Aorta (tissue), 5 donors: ENCODE measurements at places on chromosomes 5 and 9. TPM values are rescaled to one million over a fixed set of nuclear protein-coding genes. Genes with fewer than 3 reads are reported as not detected.
A peak's percentile ranks its signal among the peaks of the same experiment; 100 is the strongest.

The GABRA6 gene
- not detected for total RNA-seq

The HAVCR2 gene
- 21.6 TPM for total RNA-seq

GRCh38 chr5:133565993-133566392, 46.3 kb downstream of the FSTL4 start:
- DNase-seq, result peak; percentile 34

GRCh38 chr9:20835377-20836286, 151.6 kb downstream of the FOCAD start:
- no peak for DNase-seq

The CLK4 gene
- total RNA-seq, result 26.3 TPM

DNA sequence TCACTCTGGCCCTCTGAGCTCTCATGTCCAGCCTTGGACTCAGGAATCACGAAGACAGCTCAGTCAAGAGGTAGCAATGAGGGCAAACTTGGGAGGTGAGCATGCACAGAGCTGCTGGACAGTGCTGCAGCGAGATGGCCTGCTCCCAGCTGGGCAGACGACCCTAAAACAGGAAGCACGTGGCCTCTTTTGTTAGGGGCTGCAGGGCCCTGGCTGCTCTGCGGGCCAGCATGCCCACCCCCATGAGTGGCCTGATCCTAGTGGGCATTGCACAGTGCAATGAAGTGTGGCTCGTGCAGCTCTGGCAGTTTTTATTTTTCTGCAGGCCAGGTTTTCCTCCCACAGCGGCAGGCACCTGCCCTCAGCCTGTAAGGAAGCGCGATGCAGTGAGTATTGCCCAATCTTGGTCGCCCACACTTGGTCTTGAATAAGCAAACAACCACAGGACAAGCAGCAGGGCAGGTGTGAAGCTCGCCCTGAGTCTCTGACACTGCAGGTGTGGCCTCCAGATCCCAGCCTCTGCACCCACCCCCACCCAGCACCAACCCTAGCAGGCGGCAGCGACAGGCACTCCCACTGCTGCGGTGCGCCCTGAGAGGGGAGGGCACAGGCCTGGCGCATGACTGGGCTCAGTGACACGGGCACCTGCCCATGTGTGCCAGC, 60.8 kb downstream of the SEMA4D start:
- no peak for DNase-seq

GRCh38 chr5:132704875-132705274, 31.1 kb downstream of the IL4 start:
- DNase-seq, result no peak

DNA sequence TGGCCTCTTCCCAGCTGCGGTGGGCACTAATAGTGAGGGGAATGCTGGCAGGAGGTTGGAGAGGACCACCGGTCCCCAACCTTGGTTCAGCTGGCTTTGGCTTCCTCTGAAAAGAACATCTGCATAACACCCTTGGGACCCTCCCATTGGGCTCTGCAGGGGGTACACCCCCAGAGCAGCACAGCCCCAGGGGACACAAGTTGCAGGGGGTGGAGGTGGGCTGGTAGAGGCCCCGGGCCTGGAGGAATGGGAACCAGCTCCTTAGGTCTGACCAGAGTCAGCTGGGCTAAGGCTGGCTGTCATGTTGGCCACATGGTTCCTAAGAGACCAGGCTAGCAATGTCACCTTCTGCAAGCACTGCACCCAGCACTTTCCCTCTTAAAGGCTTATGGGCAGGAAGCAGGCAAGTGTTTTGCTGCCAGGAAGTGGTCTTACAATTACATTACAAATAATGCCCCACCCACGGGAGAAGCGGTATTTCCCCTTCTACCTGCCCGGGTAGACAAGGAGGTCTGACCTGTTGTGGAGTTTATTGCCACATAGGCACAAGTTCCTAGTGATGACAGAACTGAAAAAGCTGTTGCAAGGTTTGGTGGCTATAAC, 18.1 kb downstream of the GCNT4 start:
- no peak for DNase-seq

DNA sequence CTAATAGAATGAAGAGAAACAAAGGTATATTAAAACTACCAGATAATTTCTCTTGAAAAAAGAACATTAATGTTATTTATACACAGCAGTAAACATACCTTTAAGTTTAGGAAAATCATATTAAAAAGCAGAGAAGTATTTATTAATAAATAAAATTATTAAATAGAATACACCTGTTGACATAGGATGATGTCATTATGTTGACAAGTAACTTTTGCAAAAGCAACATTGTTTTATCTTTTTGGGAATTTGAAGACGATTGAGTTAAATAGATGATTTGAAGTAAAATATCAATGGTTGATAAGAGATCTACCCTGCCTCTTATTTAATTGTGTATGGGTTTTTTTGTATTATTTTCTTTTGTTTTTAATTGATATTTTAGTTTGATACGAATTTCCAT, 711.1 kb upstream of the NUDT12 start:
- DNase-seq, result no peak

GRCh38 chr5:1656271-1656975, 132.7 kb upstream of the LPCAT1 start:
- no peak for DNase-seq

- no peak for DNase-seq
Measured at GRCh38 chr5:170053896-170054295, 51.8 kb upstream of the FOXI1 start.

- no peak for DNase-seq
Measured at GRCh38 chr5:148839960-148840359, 13.5 kb downstream of the ADRB2 start.

The SEPTIN8 gene
- total RNA-seq, result 56.7 TPM

The ENTREP1 gene
- 2.8 TPM for total RNA-seq

DNA sequence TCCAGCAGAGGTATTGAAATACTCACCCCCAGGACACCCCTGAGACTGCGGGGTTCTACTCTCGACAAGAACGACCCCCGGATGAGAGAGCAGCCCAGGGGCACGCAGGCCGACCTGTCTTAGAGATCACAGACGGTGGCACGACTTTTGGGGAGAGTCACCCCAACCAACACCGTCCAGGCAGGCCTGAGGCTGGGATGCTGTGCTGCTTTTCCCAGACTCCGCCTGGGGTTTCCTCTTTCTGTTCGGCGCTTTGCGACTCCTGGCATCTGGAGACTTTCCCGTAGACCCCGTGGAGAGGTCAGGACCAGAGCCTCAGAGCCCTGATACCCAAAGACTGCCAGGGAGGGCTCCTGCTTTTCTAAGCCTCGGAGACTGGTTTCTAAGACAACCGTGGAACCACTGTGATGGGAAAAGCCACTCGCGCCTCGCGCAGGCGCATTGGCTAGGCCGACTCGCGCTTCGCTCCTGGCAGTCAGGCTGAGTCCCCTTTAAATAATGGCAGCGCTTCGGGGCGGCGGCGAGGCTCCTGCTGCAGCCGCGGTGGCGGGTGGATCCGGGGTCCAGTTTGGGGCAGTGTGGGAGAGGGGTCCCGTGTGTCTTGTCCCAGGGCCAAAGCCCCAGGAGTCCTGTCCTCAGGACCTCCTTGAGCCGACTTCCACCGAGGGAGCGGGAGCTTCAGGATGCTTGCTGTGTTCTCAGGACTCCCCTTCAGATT, 484.0 kb downstream of the SPATA31A7 start:
- peak; percentile 24 for DNase-seq

DNA sequence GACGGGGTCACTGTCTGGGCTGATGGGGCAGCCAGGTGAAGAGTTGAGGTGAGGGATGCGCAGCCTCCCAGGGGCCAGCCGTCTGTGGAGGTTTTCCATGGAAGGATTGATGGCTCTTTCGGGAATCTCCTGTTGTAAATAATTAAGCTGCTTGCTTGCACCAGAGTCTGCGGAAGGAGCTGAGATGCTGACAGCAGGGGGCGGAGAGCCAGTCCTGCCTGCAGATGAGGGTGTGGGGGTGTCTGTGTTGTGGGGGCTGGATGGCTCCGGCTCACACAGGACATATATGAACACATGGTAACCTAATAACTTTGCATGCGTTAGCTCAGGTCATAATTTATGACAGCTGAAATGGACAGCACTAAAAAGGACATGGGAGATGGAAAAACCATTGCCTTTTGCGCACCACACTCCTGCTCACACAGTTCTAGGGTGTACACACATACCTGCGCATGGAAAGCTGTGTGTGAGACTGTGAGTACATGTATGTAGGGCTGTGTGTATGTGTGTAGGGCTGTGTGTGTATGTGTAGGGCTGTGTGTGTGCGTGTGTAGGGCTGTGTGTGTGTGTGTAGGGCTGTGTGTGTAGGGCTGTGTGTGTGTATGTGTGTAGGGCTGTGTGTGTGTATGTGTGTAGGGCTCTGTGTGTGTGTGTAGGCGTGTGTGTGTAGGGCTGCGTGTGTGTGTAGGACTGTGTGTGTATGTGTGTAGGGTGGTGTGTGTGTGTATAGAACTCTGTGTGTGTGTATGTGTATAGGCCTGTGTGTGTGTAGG, 36.8 kb upstream of the SEMA4D start:
- DNase-seq, result no peak

The ANXA6 gene
- 277 TPM for total RNA-seq

DNA sequence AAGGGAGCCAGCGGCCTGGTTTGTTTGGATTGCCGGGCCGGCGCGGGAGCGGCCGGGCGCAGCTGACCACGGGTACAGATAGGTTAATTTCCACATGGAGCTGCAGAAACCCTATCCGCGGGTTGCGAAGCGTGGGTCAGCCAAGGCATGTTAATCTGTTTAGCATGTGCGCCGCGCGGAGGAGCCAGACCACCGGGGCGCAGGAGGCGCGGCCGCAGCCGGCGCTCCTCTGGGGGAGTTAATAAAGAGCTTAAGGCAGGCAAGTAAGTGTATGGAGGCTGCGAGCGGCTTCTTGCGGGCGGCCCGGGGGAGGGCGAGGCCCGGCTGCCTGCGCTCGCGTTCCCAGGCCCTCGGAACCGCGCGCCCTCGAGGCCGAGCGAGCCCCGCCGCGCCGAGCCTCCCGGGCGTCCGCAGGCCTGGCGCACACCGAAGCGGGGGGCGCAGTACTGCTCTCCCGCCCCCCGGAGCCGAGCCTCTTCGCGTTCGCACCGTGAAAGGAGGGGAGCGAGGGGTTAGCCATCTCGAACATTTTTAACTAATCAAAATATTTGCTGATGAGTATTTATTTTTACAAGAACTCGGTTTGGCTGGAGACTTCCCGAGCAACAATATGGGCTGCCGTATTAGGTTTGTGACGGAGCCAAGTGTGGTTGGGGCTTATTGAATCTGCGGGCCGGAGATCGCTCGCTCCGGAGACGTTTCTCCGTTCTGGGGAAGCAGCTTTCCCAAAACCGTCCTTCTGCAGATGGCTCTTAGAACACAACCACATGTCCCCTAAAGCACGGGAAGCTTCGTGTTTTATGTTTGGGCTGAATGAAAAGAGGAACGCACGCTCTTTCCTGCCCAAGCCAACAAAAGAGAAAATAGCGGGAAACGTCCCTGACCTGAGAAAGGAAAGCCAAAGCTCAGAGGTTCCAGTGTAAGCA, 28.8 kb downstream of the FOXD1 start:
- peak; percentile 83 for DNase-seq

DNA sequence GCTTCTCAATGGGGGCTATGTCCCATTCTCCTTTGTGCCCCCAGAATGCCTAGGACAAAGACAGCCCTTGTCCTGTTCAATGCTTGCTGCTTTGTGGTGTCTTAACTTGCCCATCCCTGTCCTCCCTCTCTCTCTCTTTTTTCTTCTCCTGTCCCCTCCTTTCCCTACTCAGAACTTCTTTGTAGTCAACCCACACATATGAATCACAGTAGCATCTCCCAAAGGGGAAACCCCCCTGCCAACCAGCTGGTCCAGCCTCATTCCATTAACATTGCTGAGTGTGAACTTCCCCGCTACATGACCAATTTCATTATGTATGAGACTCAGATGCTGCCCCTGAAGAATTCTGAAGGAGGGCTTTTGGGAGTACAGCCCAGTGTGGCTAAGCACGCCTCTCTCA, 408.3 kb downstream of the ENC1 start:
- DNase-seq, result no peak

The IL5 gene
- not detected for total RNA-seq

The SPATA31D1 gene
- not detected for total RNA-seq

DNA sequence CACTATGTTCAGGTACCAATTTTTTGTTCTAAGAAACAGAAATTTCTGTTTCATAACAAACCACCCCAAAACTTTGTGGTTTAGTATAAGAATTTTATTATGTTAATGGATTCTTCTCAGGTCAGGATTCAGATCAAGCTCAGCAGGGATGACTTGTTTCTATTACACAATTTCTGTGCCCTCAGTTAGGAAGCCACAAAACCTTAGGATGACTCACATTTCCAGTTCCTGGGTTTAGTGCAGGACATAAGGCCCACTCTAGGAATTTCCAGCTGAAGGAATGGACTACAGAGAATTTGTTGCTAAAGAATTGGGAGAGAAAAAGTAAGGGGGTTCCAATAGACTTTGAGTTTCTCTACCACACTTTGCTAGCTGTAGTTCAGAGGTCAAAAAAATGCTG, 629.3 kb downstream of the ANXA1 start:
- DNase-seq, result no peak

GRCh38 chr5:134051305-134051704, 46.5 kb upstream of the VDAC1 start:
- DNase-seq, result peak; percentile 19

- no peak for DNase-seq
Measured at GRCh38 chr9:93574091-93574899, 2.1 kb upstream of the PHF2 start.

DNA sequence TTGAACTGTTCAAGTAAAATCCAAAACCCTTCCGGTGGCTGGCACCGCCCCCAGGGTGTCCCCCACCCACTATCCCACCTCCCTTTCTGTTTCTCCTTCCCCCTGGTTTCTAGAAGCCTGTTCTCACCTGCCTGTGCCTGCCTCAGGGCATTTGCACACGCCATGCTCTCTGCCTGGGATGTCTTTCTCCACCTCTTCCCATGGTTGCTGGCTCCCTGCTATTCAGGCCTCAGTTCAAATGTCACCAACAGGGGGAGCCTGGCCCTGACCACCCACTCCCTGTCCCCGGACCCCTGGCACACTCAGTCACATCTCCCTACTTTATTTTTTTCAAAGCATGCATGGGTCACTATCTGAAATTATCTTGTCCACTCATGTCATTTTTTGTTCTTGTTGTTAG, 39.9 kb upstream of the EEIG1 start:
- DNase-seq, result no peak

DNA sequence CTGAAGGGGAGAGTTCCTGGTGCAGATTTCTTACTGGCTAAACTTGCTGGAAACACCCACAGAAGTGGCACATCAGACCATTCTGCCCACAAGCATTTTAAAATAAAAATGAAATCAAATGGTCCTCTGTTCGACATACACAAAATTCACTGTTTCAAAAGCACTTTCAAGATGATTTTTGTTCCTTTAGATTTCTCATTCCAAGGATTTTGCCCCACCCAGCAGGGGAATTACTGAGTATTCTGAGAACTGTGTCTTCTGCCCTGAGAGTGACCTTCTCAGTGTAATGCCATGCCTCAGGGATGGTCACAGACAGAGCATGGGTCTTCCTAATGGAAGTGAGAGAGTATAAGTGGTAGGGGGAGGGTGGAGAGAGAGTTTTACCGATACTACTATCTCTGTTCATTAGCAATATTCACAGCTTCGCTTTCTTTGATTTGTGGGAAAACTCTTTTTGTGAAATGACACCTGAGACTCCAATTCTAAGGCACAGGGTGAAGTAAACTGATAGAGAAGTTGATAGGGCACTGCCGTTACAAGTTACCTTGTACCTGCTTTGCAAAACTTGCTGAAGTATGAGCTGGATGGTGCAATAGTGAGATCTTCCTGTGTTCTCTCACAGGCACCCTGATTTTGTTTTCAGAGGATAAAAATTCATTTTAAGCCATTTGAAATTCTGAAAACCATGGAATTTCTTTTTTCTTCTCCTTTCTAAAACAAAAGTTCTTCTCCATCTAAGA, 95.8 kb upstream of the CD180 start:
- DNase-seq, result no peak

GRCh38 chr9:115127191-115127817, 9.3 kb upstream of the TNC start:
- DNase-seq, result no peak
